Fibroblast of skin of right biceps (primary cell): ENCODE measurements at places on chromosomes 1 and 21.

DNA sequence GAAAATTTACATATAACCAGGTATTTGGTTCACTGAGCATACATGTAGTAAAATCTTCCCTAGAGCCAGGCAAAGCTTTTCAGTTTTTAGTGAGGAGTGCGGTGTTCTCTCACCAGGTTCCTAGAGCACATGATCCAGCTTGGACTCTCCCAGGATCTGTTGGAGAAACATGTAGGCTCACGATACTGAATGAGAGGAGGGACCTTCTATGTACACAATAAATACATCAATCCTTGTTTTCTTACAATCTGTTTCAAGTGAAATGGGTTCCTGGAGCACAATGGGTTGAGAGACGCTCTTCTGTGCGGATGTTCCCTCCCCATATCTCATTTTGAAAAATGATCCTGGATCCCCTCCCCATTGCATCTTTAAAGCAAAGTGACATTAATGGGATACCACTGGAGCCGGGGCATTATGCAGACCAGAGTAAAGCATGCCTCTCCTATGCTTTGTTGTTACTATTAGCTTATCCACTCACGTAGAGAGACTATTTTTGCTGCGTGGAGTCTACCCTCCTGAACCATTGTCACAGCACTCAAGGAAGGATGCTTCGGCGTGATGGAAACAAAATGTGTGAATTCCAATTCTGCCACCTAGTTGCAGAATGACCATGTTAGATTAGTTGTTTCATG lies 19.3 kb downstream of the SMYD2 start:
- DNase-seq: no peak

GRCh38 chr1:173861731-173862145 lies 6.1 kb downstream of the GAS5 start:
- DNase-seq: peak; percentile 31

DNA sequence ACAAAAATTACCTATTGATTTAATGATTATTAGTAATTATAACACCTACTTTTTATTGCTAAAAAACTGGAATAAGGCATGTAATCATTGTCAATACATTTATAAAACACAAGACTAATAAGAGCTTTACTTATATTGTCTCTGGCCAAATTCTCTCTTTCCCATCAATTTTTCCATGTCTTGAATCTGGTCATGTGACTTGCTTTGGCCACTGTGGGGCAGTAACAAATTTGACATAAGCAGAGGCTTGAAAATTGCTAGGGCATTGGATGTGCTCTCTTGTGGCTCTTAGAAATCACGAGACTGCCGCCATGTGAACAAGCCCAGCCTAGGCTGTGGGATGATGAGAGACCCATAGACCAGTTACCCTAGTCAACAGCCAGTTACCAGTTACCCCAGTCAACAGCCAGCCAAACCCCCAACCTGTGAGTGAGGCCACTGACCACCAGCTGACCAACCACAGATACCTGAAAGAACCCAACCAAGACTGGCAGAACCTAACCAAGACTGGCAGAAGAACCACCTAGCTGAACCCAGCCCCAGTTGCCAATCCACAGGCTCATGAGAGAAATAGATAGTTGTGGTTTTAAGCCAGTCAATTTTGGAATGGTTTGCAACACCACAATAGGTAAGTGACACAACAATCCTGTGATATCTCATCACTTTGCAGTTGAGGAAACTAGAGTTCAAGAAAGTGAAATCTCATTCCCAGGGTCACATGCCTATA lies 8.8 kb downstream of the KLHDC7A start:
- DNase-seq: no peak

GRCh38 chr1:93695411-93696005 lies 13.9 kb upstream of the BCAR3 start:
- no peak for DNase-seq

- no peak for DNase-seq
Measured at GRCh38 chr1:240174734-240175133, 83.1 kb downstream of the FMN2 start.

DNA sequence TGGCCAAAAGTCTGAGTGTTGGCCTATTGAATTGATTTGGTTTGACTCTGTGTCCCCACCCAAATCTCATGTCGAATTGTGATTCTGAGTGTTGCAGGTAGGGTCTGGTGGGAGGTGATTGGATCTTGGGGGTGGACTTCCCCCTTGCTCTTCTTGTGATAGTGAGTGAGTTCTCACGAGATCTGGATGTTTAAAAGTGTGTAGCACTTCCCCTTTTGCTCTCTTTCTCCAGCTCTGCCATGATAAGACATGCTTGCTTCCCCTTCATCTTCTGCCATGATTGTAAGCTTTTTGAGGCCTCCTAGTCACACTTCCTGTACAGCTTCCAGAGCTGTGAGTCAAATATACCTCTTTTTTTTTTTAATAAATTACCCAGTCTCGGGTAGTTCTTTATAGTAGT lies 297.1 kb upstream of the ZRANB2 start:
- DNase-seq: no peak

GRCh38 chr1:92833840-92834239 lies 2.0 kb downstream of the RPL5 start:
- no peak for DNase-seq

DNA sequence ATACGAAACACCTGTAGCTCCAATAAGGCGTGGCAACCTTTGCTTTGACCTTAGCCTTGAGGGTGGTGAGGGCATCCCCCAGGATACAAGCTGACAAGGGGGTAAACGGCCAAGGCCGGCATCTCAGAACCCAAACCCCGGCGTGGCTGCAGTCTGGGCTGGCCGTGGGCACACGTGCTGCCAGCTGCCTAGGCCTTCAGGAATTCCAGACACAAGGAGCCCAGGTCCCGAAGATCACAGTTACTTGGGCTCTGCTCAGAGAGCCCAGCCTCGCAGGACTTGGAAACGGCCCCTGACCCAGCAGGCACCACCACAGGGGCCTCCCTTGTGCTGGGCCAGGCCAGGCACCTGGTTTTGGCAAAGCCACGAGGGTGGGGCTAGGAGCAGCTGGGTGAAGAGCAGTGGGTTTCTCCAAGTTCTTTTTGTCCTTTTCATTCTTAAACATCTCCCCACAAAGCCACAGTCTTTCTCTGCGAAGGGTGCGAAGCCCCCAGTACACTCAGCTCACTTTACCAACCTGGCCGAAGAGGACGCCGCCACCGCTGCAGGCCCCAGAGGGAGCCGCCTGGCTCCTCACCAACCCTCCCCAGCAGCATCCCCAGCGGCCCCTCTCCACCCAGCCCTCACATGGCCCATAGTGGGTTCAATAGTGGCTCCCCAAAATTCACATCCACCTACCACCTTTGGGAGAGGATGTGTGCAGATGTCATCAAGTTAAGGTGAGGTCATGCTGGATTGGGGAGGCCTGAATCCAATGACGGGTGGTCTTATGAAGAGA lies 26.8 kb downstream of the PRDM15 start:
- DNase-seq: no peak

DNA sequence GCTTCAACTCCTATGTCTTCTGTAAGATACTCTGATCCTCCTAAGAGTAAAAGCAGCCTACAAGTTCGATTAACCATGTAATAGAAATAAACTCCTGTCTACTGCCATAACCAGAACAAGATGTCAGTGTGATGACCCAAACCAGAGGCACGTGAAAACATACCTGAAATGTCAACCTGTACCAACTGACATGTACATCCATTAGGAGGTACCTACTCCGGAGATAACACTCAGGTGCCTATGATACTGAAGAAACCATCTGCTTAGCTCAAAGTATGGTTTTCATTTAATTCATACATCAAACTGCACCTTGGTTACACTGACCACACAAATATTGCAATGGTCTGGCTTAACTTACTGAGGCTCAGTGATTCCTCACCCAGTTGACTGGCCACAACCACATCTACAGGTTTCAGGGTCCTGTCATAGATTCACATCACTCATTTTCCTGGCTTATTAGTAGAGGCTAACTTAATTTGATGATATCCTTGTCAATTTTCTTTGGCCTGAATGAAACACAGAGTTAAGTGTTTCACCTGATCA lies 4.4 kb downstream of the ITPKB start:
- DNase-seq: no peak

- DNase-seq: no peak
Measured at GRCh38 chr1:212585210-212585609, 23.4 kb upstream of the ATF3 start.

DNA sequence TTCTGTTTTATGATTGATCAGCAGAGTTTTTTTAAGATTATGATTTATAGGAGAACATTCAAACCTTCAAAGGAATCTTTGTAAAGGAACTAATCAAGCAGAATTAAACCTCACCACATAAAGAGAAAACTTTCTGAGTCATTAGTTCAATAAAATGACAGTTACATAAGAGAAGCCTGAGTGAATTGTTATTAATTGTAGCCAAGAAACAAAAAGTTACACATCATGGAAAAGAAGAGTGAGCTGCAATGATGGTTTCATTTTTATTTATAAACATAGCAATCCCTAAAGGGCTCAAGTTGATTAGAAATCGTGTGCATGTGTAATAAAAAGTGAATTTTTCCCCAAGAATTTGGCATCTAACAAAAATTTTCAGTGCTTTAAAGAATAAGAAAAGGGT lies 731.4 kb downstream of the LTN1 start:
- DNase-seq: no peak

DNA sequence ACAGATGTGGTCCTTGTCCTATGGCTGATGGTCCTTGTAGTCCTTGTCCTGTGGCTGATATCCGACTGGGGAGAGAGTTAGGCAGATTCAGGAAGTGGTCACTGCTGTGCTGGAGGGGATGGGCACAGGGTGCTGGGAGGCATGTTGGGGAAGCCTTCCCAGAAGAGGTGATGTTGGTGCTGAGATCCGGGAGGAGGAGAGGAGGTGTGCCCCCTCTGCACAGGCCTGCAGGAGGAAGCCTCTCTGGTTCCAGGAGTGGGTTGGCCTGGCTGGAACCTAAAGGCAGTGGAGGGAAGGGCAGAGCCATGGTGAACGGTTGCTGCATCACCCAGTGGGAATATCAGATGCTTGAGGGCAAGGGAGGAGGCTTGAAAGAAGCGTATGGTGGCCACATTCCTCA lies 14.7 kb downstream of the COQ8A start:
- no peak for DNase-seq

DNA sequence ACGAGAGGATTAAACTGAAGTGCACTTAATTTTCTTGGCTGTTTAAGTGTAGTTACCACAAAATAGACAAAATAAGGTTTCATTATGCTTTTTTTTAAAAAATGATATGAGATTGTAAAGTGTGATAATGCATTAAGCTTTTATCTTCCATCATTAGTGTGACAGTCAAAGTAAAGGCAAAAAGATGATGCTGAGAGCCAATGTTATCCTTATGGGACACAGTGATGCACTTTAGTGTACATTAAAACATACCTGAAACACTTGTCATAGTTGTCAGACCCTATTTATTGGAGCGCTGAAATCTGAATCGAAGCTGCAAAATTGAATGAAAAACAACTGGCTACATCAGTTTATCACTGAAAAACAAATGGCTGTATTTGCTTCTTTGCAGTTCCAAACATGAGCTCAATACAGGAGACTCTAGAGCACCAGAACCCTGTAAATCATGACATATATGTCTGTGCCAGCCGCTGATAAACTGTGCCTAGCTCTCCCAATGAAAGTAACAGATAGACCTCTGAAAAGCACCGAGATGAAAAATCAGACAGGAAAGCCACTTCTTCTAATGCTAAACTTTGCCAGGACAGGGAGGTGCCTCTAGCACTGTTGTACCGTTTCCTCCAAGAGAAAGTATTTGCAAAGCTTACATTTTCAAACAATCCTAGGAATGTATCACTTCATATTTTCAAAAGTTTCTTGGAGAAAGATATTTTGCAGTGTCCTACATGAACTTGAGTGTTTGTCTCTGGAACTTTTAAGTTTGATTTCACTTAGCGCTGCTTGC lies 120.7 kb upstream of the TMPRSS15 start:
- DNase-seq: peak; percentile 15

- no peak for DNase-seq
Measured at GRCh38 chr1:157153746-157154145, 15.6 kb upstream of the ETV3 start.

DNA sequence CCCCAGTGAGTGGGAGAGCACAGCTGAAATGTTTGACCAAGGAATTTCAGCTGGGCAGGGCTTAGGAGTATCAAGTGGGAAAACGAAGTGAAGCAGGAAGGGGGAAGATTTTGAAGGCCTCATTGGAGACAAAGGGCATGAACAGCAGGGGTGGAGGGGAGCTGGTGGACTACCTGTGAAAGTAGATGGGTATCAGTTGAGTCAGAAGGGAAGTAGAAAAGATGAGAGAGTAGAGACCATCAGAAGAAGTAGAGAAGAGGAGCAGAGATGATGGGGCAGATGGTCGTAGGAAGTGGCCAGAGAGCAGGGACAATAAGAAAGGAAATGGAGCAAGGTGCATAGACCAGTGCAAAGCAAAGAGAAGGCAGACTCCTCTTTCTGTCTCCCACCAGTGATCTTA lies 189.0 kb upstream of the RUNX1 start:
- no peak for DNase-seq

GRCh38 chr1:162250004-162250730 lies 126.5 kb downstream of the SPATA46 start:
- DNase-seq: no peak

DNA sequence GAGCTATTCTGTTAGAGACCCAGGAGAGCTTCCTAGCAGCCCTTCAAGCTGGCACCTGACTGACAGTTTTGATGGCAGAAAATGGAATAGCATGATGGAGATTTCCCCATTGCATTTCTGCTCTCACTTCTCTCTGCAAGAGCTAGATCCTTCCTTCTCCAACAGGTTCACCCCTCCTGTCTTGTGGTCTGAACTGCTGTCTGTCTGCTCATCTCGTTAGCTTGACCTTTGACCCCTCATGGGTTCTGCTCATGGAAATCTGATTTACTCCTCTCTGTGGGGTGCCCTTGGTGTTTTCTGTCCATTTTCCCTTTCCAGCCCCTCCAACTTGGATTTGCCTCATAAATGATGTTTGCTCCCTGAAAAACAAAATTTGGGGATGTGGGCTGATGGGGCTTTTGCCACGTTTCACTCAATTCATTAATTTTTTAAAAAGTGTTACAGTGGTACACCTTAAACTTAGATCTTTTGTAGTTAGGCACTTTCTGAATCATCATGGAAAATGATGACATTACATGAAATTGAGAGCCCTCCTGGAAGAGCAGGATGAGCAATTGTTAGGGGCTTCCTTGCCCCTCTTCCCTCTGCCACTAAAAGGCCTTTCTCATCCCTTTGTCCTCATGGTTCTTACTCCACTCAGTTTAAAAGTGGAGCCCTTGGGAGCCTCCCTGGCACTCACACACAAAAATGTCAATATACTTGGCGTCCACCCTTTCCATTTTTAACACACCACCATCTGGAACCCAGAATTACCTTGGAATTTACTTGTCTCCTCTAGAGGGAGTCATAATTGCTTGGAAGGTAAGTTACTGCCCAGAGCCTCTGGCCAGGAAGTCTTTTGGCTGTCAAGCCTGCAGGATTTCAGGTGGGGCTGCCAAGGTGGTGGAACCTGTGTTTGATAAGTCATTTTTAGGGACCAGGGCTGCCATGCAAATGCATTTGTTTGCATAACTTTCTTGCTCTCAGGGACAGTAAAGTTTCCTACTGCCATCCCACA lies 31.9 kb upstream of the IL19 start:
- DNase-seq: peak; percentile 38

GRCh38 chr1:70583522-70583921 lies 172.5 kb downstream of the CTH start:
- DNase-seq: no peak
